ENCODE measurements at places on chromosomes 5 and 9.
A peak's percentile ranks its signal among the peaks of the same experiment; 100 is the strongest.

DNA sequence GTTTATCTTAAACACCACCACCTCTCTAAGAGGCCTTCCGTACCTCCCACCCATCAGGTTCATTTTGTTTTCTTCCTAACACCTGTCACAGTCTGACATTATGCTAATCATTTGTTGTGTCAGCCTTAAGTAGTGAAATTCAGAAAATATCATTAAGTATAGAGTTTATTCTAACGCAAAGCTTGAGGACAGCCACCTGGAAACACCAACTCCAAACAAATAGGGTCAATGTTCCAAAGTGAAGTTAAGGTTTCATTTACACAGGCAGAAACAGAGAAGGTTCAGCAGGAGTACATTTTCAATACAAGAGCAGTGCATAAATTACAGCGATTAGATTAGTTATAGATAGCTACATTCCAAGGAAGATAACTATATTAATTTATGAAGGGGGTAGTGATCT lies 1.3 kb upstream of the SMC5 start:
- H3K36me3 ChIP-seq = no peaks in the 10 kb centered on the region
- H3K27ac ChIP-seq = no peak overlapping the region
- H3K4me3 ChIP-seq = peak overlapping the region; percentile 77
- no peaks in the 10 kb centered on the region for H3K27me3 ChIP-seq
- no peak for DNase-seq
- H3K4me1 ChIP-seq = peaks cover 38% of the 10 kb centered on the region

- H3K27ac ChIP-seq = no peak overlapping the region
- no peak for DNase-seq
- H3K4me1 ChIP-seq = no peaks in the 10 kb centered on the region
- H3K27me3 ChIP-seq = no peaks in the 10 kb centered on the region
These were observed 18.3 kb upstream of the ORM1 start for GRCh38 chr9:114304416-114305188.

- no peaks in the 10 kb centered on the region for H3K36me3 ChIP-seq
- DNase-seq = no peak
- H3K4me1 ChIP-seq = no peaks in the 10 kb centered on the region
These were observed 61.3 kb downstream of the ENC1 start for GRCh38 chr5:74579215-74579614.

DNA sequence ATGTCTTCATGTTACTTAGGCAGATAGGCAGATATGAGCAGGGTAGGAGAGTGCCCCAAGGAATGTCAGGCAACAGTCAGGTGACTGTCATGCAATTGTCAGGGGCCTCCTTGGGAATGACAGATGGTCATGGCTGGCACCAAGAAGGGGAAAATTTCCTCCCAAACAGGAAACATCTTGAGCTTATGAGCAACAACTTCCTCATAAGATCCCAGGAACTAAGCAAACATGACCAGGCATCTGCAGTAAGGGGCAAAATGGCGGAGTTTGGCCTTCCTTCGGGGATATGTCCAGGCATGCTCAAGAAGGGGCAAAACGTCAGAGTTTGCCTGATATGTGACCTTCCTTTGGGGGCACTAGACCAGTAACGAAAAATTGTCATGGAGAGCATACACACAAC lies 591.8 kb downstream of the PDE4D start:
- DNase-seq = no peak
- no peaks in the 10 kb centered on the region for H3K27me3 ChIP-seq
- H3K27ac ChIP-seq = no peak overlapping the region
- H3K4me1 ChIP-seq = peaks cover 25% of the 10 kb centered on the region
- no peaks in the 10 kb centered on the region for H3K36me3 ChIP-seq

DNA sequence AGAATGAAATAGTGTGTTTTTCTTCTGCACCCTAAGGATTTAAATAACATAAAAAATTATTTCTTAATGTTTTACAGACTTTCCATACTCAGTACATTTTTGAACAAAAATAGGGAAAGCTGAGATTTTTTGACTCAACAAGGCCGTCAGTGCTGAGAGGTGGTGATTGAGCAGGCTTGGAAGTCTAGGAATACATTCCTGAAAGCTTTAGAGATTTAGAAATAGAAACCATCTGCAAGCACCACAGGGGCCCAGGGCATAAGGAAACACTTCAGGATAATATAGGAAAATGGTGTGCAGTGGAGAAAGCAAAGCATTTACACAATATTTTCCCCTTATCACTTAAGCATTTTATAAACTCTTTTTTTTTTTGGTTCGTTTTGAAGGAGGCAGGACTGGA lies 5.2 kb downstream of the BASP1 start:
- H3K4me3 ChIP-seq = no peak overlapping the region
- peaks cover 13% of the 10 kb centered on the region for H3K4me1 ChIP-seq
- H3K27ac ChIP-seq = no peak overlapping the region
